Stimulated activated CD4-positive, alpha-beta T cell treated with anti-CD3 and anti-CD28 coated beads, Interleukin-12 subunit alpha, Interleukin-12 subunit beta, amount 100 ng/mL, for 48 hours (primary cell): ENCODE measurements at places on chromosomes 1 and 21.

GRCh38 chr1:31792116-31792515 lies 23.7 kb downstream of the SPOCD1 start:
- no peak for DNase-seq

DNA sequence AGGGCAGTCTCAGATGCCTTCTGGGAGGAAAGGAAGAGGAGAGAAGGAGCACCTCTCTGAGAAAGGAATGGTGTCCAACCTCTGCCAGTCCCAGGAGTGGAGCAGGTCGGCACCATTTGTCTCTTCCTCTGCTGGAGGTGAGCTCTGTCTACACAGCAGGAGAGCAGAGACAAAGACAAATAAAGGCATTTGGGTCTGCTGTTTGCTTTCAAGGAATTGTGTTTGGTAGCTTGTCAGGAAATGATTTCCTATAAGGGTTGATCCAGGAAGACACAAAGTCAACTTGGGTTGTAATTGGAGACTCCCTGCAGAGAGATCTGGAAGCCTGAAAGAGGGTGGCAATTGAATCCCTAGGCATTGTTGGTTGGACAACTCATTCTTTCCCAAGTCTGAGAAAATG lies 34.5 kb upstream of the PLXNA2 start:
- no peak for DNase-seq

- DNase-seq = no peak
Measured at GRCh38 chr1:227944931-227945890, 2.5 kb downstream of the WNT9A start.

- no peak for DNase-seq
Measured at GRCh38 chr1:244863491-244864252, 671 bp downstream of the HNRNPU start.

DNA sequence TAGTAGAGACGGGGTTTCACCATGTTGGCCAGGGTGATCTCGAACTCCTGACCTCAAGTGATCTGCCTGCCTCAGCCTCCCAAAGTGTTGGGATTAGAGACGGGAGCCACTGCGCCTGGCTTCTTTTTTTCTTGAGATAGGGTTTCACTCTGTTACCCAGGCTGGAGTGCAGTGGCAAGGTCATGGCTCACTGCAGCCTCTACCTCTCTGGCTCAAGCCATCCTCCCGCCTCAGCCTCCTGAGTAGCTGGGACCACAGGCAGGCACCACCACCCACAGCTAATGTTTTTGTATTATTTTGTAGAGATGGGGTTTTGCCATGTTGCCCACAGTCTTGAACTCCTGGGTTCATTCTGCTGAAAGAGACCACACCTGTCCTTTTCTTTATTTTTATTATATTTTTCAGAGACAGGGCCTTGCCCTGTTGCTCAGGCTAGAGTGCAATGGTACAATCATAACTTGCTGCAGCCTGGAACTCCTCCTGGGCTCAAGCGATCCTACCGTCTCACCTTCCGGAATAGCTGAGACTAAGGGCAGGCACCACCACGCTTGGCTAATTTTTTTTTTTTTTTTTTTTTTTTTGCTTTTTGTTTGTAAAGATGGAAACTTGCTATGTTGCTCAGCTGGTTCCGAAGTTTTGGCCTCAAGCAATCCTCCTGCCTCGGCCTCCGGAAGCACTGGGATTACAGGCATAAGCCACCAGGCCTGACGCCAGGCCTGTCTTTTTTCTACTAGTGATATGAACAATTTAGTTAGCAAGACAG lies 3.1 kb downstream of the LMNA start:
- no peak for DNase-seq

DNA sequence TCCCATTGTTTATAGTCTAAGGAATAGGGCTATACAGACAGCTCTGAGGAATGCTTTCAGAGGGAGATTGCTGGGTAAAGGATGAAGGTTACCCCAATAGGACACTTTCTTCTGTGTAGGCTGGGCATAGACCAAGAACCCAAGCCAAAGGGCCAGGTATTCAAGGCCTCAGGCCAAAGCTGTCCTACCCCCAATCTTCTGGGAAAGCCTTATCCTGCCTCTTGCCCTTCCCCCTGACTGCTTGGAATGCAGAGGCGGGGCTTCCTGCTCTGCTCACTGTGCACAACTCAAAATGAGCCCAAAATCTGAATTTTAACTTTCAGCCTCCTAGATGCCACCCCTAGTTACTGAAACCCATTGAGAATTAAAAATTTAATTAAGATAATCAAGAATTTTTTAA lies 2.2 kb downstream of the OR10Z1 start:
- no peak for DNase-seq

DNA sequence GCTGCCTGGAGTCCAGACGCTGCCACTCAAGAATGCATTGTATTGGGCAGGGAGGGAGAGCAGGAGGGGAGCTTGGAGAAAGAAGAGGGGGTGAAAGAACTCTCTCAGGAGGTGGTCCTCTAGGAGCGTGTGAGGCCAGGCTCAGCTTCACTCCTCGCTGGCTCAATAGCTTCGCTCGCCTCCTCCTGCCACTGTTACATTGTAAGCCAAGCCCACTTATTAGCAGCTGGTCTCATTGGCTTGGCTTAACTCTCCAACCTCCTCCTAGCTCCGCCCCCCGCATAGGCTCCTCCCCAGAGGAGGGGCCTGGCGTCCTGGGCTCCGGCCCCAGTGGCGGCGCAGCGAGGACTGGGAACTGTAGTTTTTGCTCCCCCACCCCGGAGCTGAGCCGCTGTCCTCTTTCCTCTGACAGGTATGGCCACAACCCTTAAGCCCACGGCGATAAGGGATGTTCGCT lies at the start of gene KCNN3:
KCNN3 (minus strand) TSS at position 167 of the 457 bp plus-strand sequence. CDS start 317 bp downstream, outside the sequence.
- peak; percentile 66 for DNase-seq

DNA sequence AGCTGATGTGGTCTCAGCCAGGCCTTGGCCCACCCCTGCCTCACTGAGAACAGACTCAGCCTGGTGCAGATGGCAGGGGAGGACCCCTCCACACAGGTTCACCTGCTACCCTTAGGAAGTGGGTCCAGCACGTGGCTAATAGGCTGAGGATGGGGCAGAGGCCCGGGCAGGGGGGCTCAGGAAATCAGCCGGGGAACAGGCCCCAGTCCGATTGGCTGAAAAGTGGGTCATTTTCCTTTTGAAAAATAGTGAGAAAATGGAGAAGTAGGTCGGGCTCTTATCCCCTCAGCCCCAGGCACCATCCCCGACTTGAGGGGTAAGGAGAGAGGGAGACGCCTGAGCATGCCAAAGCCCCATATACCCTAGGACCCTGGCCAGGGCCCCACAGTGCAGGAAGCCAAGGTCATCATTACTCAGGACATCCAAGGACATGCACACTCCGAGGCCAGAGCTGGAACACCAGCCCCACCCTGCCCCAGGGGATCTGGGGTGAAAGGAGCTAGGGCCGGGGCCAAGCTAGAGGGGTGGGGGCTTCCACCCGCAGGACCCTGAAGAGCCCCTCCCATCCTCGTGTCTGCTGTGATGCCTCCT lies 11.0 kb downstream of the DLGAP3 start:
- no peak for DNase-seq

GRCh38 chr1:64895500-64895899 lies 70.8 kb downstream of the JAK1 start:
- no peak for DNase-seq

DNA sequence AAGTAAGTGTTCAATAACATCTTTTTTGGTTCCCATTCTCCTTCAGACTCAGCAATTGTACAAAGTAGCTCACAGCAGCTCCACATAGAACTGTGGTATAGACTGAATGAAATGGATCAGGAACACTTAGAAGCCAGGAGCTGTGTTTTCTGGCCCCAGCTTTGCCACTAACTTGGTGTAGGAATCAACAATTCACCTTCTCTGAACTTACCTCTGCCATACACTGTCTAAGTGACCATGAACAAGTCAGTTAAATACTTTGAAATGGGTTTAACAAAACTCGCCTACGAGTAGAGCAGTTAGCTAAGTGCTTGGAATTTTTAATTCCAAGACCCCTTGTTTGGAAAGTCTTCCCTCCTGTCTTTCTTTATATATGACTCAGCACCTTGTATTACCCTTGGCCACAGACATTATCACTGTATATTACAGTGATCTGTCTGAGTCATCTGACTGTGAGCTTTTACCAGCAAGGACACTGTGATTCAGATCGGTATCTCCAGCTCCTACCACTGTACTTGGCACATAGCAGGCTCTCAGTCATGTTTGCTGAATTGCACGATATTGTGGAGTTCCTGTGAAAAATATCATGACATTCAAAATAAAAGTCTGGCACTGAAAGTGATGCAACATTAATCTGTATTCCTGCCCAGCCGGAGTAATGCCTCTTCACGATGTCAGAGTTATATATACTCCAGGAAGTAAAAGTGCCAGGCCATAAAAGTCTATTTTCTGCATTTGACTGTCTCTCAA lies 101.7 kb upstream of the BEND5 start:
- DNase-seq = no peak

DNA sequence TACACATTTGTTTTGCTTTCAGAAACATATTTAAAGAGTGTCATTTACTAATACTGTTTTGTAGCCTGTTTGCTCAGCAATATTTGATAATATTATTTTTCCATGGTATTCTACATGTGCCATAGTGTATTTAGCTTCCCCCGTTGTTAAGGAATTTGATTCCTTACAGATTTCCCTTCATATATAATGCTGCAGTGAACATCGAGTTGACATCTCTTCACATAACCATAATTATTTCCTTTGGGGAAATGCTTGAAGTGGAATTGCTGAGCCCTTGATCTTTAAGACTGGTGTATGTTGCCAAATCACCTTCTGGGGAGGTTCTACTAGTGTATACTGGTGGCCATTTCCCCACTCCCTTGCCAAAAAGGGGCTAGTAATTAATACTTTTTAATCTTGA lies 42.6 kb downstream of the FAM163A start:
- no peak for DNase-seq

GRCh38 chr1:204731509-204731908 lies 46.0 kb upstream of the LRRN2 start:
- DNase-seq = no peak

DNA sequence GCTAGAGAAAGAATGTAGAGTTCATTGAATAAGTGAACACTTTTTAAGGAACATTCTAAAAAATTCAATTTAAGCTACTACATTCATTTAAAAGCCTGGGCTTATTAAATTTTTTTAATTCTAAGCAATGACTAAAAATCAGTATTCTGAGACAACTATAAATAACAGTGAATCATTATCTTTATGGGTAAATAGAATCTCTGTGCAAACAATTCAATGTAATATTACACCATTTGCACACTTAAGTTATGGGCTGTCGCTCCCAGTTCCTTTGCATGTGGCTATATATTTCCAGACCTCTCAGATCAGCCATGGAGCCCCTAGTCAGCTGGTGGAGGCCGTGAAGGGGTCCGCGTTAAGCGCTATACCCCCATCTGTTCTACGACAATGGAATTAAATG lies 65.1 kb downstream of the KCNK1 start:
- DNase-seq = no peak

GRCh38 chr1:173502104-173502503 lies 25.0 kb downstream of the PRDX6 start:
- DNase-seq = no peak

GRCh38 chr1:145906954-145907753 lies 2.7 kb downstream of the ITGA10 start:
- no peak for DNase-seq

- DNase-seq = no peak
Measured at GRCh38 chr21:15407585-15407984, 322.2 kb upstream of the USP25 start.

GRCh38 chr1:244439391-244440032 lies 12.2 kb downstream of the ADSS2 start:
- no peak for DNase-seq

DNA sequence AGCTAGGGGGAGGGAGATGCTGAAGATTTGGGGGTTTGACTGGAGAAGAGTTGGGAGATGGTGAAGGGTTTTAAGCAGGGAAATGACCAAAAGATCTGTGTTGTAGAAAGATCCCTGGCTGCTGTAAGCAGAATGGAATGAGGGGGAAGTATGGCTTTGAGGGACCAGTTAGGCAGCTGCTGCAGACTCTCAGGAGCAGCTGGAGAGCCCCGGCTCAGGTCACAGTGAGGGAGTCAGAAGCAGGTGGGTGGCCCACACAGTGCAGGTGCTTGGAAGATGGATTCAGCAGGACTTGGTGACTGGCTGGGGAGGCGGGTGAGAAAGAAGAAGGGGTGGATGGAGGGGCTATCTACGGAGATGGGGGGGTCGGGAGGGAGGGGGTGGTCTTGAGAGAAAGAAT lies 35.7 kb downstream of the EDN2 start:
- DNase-seq = no peak

GRCh38 chr1:114458237-114458777 lies 52.7 kb downstream of the TRIM33 start:
- no peak for DNase-seq
